NCI-H460 (cell line): ENCODE measurements at places on chromosomes 16 and 17. TPM values are rescaled to one million over a fixed set of nuclear protein-coding genes. Genes with fewer than 3 reads are reported as not detected.
A peak's percentile ranks its signal among the peaks of the same experiment; 100 is the strongest.

GRCh38 chr17:30347488-30347887 lies 13.6 kb upstream of the TMIGD1 start:
- no peak for DNase-seq

Gene PERCC1
- not detected in 2 replicates for total RNA-seq

DNA sequence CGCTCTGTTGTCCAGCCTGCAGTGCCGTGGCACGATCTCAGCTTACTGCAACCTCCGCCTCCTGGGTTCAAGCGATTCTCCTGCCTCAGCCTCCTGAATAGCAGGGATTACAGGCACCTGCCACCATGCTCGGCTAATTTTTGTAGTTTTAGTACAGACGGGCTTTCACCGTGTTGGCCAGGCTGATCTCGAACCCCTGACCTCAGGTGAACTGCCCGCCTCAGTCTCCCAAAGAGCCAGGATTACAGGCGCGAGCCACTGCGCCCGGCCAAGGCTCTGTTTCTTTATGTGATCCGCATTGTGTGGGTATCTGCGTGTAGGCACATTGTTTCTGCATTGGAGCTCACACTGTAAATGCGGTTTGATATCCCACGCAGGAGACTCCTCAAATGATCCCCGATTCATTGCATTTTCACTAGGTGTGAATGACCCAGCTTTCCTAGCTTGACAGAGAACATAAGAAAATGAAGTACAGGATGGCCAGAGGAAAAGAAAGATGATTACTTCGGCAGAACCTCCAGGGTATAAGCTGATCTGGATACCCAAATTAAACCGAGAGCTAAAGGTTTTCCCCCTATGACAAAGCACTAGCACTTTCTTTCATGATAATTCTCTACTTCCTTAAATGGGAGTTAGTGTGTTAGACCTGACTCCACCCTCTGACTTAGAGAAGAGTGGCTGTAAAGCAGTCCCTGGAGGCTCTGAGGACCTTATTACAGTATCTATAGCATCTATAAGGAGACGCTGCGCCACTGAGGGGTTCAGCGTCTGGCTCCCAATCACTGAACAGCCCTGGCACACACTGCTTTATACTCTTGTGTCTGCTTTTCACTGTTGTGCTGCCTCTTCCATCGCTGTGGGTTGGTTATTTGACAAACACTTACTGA lies 17.3 kb downstream of the COTL1 start:
- DNase-seq = no peak

GRCh38 chr17:78665952-78666920 lies 89.0 kb upstream of the DNAH17 start:
- DNase-seq = no peak

DNA sequence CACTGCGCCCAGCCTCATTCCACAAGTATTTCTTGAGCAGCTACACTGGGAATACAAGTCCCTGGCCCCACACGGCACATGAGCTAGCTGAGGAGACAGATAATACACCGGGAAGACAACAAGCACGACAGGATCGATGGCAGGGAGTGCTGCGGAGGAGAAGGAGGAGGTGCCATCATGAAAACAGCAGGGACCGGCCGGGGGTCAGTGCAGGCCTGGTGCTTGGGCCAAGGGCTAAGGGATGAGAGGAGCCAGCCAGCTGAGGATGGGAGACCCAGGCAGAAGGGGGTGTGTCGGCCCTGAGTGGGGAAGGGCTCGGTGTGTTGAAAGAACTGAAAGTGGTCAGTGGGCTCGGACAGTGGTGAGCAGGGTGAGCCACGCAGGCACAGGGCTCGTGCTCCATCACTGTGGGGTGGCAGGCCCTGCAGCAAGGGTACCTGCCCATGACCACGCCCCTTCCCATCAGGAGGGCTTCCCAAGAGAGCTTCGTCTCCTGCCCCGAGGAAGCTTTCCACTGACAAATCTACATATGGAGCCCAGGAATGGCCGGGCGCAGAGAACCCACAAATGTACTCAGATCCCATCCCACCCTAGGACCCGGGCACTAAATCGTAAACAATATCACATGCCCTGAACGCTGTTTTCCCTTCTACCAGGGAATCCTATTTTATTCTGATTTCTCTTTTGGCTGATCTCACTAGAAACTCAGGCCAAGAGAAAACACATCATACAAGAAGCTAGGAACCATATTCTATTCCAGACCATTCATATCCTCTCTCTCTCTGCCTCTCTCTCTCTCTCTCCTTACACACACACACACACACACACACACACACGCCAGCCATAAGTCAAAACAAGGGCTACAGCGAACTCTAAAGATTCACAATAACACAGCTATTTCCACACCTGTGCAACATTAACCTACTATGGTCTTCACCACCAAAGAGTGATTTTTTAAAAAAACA lies 50.7 kb upstream of the TNRC6C start:
- DNase-seq = no peak

Gene NACA2
- not detected in 2 replicates for total RNA-seq

GRCh38 chr17:4693416-4693815 lies 10.5 kb downstream of the PELP1 start:
- DNase-seq = no peak

Gene STH
- total RNA-seq = not detected in 2 replicates

DNA sequence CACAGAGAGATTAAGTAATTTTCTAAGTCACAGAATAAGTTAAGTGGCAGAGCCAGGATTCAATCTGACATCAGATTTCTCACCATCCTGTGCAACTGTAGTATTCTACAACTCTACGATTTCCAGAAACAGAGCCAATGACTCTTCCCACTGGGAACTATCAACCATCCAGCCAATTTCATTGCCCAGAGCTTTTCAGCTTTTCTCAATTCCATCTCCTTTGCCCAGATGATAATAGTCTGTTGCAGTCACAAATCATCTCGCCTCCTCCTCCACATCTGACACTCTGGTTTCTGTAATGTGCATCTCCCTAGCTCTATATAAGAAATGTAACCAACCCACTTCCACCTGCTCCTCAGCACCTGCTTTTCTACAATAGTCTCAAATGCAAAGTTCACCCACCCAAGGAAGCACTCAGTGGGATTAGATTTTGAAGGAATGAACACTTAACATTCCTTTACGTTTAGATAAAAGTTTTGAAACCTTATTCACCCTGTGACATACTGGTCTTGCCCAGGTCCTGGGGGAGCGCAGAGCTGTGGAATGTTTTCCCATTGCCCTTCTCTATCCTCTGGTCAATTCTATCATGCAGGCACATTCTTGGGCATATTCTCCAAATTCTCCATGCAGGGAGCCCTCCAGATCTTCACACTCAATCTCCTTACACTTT lies 167.8 kb upstream of the ASIC2 start:
- DNase-seq = no peak

Gene ALDH3A1
- 403 and 460 TPM in 2 replicates for total RNA-seq

Gene CCL1
- not detected in 2 replicates for total RNA-seq

DNA sequence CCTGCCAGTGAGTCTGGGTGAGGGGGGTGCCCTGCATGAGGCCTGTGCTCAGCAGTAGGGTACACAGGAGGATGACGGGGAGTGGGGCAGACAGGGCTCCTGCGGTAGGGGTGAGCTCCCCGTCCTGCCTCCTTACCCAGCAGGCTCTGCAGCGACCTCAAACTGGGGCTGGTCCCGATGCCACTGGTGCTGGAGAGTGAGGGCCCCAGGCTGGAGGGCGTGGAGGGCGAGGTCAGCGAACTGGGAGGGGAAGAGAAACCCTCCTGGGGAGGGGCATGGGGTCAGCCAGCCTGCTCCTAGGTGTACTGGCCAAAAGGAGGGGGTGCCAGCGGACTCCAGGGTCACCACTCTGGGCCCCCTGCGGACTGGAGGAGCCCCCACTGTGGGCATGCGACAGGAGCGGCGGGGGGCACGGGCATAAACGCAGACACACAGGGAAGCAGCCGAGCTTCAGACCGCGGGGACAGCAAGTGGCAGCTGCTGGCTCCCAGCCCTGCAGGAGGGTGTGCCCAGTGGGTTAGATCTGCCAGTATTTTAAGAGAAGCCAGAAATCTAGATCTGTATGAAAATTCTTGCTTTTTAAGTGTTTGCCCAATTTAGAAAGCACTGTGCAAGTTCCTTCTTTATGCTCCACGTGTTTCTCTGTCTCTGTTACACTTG lies 9.0 kb upstream of the VASN start:
- no peak for DNase-seq

DNA sequence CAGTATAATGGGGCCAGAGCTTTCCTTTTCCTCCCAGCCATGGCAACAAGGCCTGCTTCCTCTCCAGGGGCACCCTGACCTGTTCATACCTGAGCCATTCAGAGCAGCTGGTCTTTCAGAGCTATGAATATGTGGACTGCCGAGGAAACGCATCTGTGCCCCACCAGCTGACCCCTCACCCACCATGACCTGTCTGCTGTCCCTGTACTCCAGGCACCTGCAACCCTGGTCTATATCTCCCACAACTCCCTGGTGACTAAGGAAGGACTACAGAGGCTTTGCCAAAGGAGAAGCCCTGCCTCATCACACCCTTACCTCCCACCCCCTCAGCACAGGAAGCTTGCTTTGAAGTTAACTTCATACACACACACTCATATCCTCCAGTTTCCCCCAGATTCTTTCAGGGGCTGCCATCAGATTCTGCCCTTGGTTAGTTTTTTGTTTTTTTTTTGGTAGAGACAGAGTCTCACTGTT lies 6.0 kb downstream of the TMEM106A start:
- DNase-seq = no peak

DNA sequence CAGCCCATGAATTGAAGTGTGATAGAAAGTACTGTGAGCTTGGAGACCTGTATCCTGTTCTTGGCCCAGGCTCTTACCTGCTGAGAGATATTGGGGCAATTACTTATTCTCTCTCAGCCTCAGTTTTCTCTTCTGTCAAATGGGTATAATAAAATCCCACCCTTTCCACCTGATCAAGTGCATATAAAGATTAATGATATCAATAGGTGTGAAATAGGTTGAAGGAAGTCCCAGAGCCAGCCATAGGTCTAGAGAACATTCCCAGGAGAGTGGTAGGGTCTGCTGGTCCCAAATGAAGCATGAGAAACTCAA lies 81.2 kb downstream of the GNAO1 start:
- no peak for DNase-seq

Gene TNS4
- 0.10 and 0.32 TPM in 2 replicates for total RNA-seq

- DNase-seq = no peak
These were observed 14.6 kb upstream of the HSBP1 start for GRCh38 chr16:83793179-83793578.

Gene HYDIN
- 0.46 and 0.62 TPM in 2 replicates for total RNA-seq

GRCh38 chr16:55035956-55036355 lies 105.3 kb downstream of the IRX5 start:
- DNase-seq = no peak

DNA sequence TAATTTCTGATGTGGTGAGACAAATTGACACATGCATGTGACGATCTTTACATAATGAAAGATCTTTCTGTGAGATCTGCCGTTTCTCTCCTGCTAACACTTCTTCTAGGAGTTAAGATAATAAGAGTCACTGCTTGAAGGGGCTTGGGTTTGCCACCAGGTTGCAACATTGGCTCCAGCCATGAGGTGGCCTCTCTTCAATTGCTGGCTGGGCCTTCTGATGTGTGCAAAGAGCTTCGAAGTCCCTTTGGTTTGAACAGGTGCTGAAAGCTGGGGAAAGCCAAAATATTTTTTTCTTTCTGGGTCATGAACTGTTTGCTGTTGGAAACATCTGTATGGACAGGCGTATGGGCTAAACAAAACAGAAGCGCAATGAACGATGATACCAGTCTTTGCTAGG lies 204.1 kb upstream of the SALL1 start:
- DNase-seq = no peak

Gene APOH
- not detected in 2 replicates for total RNA-seq

DNA sequence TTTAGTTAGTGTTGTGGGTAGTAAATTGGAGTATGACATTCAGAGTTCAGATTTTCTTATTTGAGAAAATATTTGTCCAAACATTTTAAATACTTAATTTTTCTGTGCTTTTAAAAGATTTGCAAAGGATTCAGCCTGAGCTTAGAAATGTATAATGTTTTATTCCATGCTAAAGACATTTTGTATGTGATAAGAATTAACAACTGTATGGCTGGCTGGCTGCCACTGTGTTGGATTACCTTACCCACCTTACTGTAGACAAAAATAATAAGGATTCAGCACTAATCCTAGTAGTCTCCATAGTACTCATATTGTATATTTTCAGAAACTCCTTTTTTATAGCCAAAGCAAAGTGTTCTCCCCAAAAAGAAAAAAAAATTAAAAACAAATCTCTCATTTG lies 74.8 kb downstream of the TANC2 start:
- no peak for DNase-seq

GRCh38 chr17:48577330-48577945 lies 712 bp downstream of the HOXB4 start:
- no peak for DNase-seq

DNA sequence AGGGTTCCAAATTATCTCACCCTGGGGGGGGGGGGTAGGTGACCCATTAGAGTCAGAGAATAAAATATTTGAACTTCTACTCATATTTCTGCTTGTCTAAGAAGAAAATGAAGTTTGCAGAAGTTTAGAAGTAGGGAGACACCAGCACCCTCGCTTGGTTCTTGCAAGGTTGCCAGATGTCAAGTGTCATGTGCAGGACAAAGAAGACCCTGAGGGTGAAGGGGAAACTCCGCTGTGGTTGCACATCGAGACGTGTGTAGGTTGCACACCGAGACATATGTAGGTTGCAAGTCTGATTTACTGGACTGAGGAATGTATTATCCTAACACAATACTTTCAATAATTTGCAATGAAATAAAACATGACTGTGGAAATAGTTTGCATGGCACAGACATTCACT lies 42.4 kb upstream of the IRF8 start:
- no peak for DNase-seq

- DNase-seq = no peak
These were observed 15.2 kb upstream of the SLC47A2 start for GRCh38 chr17:19731626-19732025.

GRCh38 chr17:8994319-8994718 lies 27.0 kb upstream of the NTN1 start:
- DNase-seq = peak; percentile 35

- no peak for DNase-seq
These were observed 135.5 kb downstream of the IRF8 start for GRCh38 chr16:86034421-86034919.

Gene GPRC5C
- total RNA-seq = 9.0 and 10.4 TPM in 2 replicates

Gene CSH1
- total RNA-seq = not detected in 2 replicates

DNA sequence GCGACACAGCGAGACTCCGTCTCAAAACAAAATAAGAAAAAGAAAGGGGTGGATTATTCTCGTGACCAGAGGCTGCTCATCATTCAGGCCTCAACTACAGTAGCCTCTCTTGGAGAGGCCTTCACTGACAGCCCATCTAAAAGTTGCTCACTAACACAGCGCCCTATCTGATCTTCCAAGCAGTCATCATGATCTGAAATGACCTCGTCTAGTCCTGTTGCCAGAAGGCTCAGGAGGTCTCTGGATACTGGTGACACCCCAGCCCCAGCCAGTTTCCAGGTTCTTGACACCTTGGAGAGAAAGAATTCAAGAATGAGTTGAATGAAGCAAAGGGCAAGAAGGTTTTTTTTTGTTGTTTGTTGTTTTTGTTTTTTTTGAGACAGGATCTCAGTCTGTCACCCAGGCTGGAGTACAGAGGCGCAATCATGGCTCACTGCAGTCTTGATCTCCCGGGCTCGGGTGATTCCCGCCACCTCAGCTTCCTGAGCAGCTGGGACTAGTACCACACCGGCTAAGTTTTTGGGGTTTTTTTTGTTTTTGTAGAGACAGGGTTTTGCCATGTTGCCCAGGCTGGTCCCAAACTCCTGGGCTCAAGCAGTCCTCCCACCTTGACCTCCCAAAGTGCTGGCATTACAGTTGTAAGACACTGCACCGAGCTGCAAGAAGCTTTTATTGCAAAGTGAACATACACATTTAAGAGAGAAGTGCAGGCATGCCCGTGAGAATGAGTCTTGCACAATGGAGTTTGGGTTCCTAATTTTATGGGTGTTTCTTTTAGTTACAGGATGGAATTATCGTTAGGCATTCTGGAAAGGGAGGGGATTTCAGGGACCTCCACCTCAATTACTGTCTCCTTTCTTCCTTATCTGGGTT lies 2.7 kb upstream of the ZC3H7A start:
- no peak for DNase-seq
